ENCODE measurements at places on chromosomes 12 and 14.

DNA sequence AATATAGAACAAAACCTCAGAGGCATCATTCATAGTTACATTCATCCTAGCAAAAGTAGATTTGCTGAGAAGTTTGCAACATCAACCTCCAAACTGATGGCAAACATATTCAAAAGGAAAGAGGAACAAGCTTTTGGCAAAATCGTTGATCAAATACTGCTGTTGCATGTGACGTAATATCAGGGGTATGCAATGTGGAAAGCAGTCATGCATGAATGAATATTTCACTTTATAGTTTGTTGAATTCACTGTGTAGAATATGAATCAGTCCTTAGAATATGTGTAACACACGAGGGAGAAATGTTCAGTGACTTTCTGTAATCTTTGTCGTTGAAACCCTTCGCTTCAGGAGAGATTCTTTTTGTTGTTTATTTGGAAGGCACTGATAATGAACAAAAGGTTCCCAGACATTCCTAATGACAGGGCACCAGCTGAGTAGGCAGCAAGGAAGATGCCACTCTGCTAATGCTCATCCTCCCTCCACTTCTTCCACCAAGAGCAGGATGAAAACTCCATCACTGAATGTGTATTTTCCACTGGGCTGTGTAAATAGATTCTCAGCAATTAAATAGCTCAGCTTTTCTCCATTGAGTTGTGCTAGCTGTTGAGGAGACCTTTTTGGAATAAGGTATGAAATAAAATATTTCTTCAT, 126.1 kb downstream of the PELI2 start:
- no peak for DNase-seq

GRCh38 chr14:74737753-74738325, 24.9 kb downstream of the FCF1 start:
- DNase-seq = no peak

DNA sequence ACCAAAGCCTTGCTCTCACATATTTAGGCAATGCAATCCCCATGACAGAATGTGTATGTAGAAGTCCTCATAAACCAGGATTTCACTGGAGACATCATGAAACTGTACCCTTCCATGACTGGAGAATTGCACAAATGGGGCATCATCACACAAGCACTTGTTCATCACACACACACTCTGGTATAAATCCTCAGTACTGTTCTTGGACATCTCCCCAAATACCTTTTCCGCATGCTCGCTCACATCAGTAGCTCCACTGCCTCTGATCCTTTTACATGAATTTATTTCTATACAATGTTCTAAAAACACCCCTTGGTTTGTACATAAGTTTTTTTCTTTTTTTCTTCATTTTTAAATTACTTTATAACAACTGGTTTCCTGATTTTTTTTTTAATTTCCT, 3.3 kb upstream of the ING4 start:
- no peak for DNase-seq

DNA sequence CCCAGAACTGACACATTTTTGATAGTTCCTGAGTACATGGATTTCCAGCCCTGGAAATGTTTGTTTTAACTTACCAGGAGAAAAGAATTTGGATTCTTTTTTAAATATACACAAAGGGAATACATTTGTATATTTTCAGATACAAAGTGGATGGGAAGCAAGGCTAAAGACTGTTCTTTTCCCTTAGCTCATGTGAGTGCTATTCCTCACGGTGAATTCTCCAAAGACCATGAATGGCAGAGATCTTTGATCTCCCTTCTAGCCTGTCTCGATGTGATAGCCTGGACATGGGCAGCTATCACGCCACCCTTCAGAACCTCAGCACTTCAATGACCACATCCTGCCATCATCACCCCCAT, 91.3 kb downstream of the DPF3 start:
- DNase-seq = no peak

GRCh38 chr12:6547987-6548386, 7.9 kb downstream of the IFFO1 start:
- DNase-seq = no peak

GRCh38 chr14:41505491-41505890, 101.2 kb upstream of the LRFN5 start:
- DNase-seq = no peak

DNA sequence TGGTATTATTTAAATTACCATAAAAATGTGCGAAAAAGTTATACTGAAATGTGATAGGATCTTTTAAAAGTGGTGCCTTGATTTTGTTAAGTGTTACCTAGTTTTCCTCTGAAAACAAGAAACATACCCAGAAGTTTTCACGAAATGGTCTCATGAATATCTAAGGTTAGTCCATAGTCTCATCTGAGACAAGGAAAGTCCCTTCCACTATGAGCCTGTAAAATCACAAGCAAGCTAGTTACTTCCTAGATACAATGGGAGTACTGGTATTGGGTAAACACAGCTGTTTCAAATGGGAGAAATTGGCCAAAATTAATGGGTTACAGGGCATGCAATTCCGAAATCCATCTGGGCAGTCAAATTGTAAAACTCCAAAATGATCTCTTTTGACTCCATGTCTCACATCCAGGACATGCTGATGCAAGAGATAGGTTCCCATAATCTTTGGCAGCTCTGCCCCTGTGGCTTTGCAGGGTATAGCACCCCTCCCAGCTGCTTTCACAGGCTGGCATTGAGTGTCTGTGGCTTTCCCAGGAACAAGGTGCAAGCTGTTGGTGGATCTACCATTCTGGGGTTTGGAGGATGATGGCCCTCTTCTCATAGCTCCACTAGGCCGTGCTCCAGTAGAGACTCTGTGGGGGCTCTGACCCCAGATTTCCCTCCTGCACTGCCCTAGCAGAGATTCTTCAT, 271.4 kb downstream of the NAV3 start:
- DNase-seq = no peak

DNA sequence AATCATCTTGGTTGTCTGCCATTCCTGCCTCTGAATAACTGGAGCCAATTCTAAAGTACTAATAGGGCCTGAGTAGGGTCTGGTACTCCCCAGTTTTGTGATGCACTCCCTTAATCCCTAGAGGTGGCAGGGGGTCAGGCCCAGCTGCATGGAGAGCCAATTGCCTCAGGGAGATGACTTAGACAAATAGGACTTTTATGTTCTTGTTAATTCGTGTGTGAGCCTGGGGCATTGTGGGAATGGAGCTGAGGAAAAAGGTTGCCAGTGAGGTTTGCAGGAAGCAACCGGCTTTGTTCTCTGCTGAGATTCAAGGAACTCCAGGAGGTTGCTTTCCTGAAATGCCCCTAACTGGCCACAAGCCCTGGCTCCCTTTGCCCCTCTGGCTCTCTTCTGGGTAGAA, 6.8 kb upstream of the DCD start:
- DNase-seq = no peak

- no peak for DNase-seq
Measured at GRCh38 chr12:1034751-1035457, 43.9 kb downstream of the ERC1 start.

GRCh38 chr12:107900588-107900987, 126.1 kb downstream of the ASCL4 start:
- DNase-seq = no peak

DNA sequence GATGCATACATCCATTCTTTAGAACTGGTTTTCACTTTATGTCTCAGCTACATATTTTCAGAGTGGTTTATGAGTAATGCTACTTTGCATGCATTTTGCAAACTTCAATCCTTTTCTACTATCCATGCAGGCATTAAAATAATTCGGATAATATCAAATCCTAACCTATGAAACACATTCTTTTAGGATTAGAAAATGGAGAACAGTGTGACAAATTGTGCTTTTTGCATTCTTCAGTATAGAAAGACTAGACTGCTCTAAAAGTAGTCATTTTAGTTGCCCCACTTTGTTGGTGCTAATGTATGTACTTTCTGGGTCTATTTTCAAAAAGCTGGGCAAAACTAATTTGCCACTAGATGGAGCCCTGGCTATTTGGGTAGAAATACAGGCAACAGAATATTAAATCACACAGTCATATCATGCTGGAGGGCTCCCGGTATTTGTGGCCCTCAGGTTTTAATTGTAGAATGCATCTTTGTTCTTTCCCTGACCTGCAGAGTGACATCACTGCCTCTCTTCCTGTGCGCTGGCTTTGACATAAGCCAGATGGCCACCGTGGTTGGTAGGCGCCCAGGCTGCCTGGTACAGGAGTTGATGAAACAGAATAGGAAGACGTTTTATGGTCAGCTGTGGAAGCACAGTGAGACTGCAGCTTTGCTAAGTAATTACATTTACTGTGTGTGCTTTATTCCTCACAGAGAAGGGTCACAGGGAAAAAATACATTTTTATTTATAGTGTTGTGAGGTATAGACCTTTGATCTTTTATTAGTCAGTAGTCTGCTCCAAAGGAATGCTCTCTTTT, 28.1 kb downstream of the MSRB3 start:
- DNase-seq = no peak

DNA sequence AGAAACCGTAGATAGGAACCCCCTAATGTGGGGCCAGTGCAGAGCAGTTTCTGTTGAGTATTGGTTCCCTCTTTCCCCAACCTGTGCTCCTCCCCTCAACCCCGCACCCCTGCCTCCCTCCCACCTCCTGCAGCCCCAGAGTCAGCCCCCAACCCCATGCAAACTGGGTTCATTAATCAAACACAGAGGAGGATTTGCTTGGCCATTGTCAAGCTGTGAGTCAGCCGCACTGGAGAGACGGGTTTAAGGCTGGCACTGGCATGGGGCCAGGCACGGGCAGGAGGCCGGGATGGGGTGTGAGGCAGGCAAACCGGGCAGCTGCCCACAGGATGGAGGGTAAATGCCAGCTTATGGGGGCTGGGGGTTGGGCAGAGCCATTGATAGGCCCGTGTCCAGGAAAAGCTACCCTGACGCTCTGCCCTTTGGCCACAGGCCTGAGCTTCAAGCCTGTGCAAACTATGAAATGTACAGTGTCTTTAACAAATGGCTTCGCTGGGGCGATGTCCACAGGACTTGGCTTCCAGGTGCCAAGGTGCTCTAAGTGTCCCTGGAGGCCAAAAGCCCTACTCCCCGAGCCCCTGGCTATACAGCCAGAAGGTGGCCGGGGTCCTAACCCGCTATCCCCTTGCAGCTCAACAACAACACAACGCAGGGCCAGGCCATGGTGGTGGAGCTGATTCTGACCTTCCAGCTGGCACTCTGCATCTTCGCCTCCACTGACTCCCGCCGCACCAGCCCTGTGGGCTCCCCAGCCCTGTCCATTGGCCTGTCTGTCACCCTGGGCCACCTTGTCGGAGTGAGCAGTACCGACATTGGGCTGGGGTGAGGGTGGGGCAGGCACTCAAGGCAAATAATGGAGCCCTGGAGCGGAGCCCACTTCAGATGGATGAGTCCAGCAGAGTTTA, 1.4 kb downstream of the AQP5 start:
- peak; percentile 38 for DNase-seq

- DNase-seq = no peak
Measured at GRCh38 chr14:98822917-98823316, 449.1 kb downstream of the BCL11B start.

DNA sequence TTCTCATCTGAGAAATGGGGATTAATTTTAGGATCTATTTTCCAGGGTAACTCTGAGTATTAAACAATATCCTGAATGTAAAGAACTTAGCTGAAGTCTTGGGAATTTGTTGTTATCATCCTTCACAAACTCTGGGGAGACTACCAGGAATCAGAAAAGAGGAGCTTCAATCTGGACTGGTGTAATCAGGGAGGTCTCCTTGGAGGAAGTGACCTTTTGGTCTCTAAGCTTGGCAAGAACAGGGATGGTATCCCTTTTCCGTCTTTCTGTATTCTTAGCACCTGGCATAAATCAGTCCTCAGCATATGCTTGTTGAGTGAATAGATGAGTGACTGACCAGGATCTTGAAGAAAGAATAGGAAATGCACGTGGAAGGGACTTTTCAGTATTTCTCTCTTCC, 9.3 kb upstream of the RPH3A start:
- no peak for DNase-seq

DNA sequence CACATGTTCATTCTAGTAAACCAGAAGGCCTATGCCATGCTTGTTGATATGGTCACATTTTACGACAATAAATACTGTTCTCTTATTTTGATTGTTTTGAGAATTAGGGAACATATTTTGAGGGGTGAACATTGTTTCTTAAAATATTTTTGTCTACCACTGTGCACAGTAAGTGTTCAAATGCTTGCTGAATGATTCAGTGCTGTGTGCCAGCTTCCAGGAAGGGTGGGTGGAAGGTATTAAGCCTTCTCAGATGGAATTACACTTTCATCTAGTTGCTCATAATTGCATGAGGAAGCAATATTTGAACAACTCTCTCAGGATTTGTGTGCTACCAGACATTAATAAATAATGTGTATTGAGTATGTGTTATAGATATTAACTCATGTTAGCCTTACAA, 15.5 kb upstream of the TMX1 start:
- no peak for DNase-seq

GRCh38 chr14:65356327-65356836, 56.1 kb upstream of the FUT8 start:
- no peak for DNase-seq

GRCh38 chr12:87687362-87687761, 341.8 kb downstream of the C12orf50 start:
- DNase-seq = no peak

GRCh38 chr14:55620277-55620676, 40.3 kb downstream of the KTN1 start:
- DNase-seq = no peak

GRCh38 chr14:34554540-34555250, 15.2 kb upstream of the EAPP start:
- no peak for DNase-seq

GRCh38 chr14:70753518-70753953, 55.8 kb downstream of the MAP3K9 start:
- no peak for DNase-seq

GRCh38 chr12:25764892-25765291, 193.6 kb upstream of the RASSF8 start:
- DNase-seq = no peak

GRCh38 chr14:53946071-53946403, 10.6 kb downstream of the BMP4 start:
- no peak for DNase-seq

DNA sequence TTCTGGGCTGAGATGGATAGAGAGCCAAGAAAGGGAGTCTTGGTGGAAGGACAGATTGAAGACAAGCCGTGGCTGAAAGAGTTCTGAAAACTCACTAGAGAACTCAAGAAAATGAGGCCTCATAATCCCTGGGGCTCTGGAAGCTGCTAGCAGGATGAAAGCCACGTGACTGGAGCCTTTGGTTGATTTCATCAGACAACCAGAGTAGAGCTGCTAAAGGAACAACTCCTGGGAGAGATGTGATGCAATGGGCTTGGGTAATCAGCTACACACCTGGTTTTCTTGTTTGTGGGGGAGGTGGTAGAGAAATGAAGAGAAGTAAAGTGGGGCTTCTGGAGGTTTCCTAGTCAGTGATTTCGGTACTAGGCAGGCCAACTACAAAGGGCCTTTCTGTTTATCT, 13.4 kb downstream of the CSRNP2 start:
- no peak for DNase-seq

DNA sequence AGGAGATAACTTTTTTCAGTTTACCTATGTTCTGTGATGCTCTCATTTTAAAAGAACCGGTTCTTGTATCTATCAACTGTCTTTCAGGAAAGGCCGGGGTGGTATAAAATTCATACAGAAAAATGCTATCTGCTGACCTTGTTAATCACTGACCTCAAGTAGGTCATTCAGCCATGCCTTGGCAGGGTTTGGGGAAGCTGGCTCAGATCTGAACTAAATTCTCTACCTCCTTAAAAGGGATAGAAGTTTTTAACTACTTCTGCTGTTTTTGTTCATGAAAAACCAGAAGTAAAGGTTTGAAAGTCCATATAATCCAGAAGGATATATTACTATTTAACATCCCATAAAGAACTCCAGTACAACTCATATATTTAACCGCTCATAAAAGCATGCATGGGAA, 10.1 kb downstream of the MYRFL start:
- DNase-seq = no peak
